Stomach (tissue), 19 donors: ENCODE measurements at places on chromosomes 11 and 22. TPM values are rescaled to one million over a fixed set of nuclear protein-coding genes. Genes with fewer than 3 reads are reported as not detected.

The TP53AIP1 gene
- not detected for total RNA-seq

The ADAMTS8 gene
- 1.4 TPM for total RNA-seq

DNA sequence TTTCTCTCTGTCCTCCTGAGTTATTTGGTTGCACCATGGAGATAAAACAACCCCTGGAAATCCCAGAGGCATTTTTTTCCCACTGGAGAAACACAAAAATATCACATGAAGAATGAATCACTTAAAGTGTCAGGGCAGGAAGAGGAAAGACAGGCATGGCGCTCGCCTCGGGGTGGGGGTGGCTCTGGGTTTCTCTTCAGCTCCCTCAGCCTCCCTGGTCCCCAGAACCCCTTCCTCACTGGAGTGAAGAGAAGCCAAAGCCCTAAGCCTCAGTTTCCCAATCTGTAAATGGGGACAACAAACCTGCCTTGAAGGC lies 938 bp downstream of the SHISAL1 start:
- H3K27ac ChIP-seq = no peak overlapping the region
- no peak for DNase-seq
- H3K36me3 ChIP-seq = no peaks in the 10 kb centered on the region
- H3K27me3 ChIP-seq = no peaks in the 10 kb centered on the region
- H3K4me1 ChIP-seq = peaks cover 34% of the 10 kb centered on the region

GRCh38 chr11:16840951-16841350 lies 102.5 kb downstream of the C11orf58 start:
- H3K27ac ChIP-seq = no peak overlapping the region
- no peaks in the 10 kb centered on the region for H3K27me3 ChIP-seq
- H3K4me3 ChIP-seq = no peak overlapping the region
- H3K36me3 ChIP-seq = peaks cover 13% of the 10 kb centered on the region
- no peaks in the 10 kb centered on the region for H3K4me1 ChIP-seq

DNA sequence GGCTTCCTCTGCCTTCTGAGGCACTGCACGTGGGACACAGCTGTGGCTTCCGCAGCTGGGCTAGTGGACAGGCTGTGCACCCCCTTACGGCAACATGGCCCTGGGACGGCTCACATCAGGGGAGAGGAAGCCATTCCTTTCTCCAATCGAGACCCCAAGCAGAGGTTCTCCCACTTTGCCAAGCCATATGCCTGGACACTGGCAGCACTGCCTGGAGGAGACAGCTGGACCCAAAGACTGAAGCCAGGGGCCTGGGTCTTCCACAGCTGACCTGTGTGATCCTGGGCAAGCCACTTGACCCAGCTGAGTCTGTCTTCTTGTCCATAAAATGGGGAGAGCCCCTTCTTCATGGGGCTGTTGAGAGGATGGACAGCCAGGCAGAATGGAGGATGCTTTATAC lies 65.4 kb downstream of the SHISAL1 start:
- peak; percentile 3 for DNase-seq
- no peaks in the 10 kb centered on the region for H3K4me1 ChIP-seq
- no peak overlapping the region for H3K4me3 ChIP-seq

DNA sequence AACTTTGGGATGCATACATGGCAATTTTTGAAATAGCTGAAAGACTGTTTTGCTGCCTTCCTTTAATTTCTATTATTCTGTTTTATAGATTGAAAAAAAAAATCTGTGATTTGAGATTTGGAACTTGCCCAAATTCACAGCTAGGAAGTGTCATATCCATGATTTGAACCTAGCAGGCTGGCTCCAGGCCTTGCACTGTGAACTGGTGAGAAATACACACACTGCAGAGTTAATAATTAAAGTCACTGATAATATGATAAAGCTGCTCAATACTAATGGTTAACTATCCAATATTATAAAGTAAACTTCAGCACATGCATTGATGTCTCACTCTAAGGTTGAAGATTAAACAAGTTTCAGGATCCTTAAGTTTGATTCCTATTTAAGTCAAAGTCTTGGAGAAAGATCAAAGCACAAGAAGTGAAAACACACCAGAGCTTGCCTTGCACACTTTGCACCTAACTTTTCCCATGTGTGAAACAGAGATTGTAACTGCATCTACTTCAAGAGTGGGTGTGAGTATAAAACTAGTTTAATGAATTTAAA lies 150.6 kb upstream of the CCDC179 start:
- no peak overlapping the region for H3K27ac ChIP-seq
- DNase-seq = peak; percentile 43
- H3K36me3 ChIP-seq = no peaks in the 10 kb centered on the region
- no peak overlapping the region for H3K4me3 ChIP-seq
- peaks cover 20% of the 10 kb centered on the region for H3K4me1 ChIP-seq

The NTM gene
- total RNA-seq = not detected

The CKAP5 gene
- total RNA-seq = 327 TPM

The SGSM1 gene
- 4.7 TPM for total RNA-seq

The CCDC88B gene
- total RNA-seq = 5.5 TPM

DNA sequence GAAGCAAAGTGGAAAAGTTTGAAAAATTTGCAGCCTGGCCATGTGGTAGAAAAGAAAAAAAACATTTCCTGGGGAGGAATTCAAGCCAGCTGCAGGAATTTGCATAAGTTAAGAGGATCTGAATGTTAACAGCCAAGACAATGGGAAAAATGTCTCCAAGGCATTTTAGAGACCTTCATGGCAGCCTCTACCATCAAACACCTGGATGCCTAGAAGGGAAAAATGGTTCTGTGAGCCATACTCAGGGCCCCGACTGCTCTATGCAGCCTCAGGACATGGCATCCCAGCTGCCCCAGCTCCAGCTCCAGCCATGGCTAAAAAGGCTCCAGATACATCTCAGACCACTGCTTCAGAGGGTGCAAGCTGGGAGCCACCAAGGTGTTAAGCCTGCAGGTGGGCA lies 149.1 kb upstream of the SOX6 start:
- no peaks in the 10 kb centered on the region for H3K36me3 ChIP-seq
- no peaks in the 10 kb centered on the region for H3K4me1 ChIP-seq
- no peaks in the 10 kb centered on the region for H3K27me3 ChIP-seq
- H3K27ac ChIP-seq = no peak overlapping the region
- H3K4me3 ChIP-seq = no peak overlapping the region
- no peak for DNase-seq

The MN1 gene
- 2.2 TPM for total RNA-seq

GRCh38 chr11:9711454-9712307 lies 47.8 kb downstream of the SWAP70 start:
- DNase-seq = no peak
- H3K27ac ChIP-seq = no peak overlapping the region
- H3K4me3 ChIP-seq = no peak overlapping the region
- no peaks in the 10 kb centered on the region for H3K36me3 ChIP-seq
- no peaks in the 10 kb centered on the region for H3K4me1 ChIP-seq

- no peak for DNase-seq
- H3K27ac ChIP-seq = no peak overlapping the region
- H3K4me1 ChIP-seq = peaks cover 22% of the 10 kb centered on the region
Measured at GRCh38 chr11:35090125-35090524, 48.8 kb upstream of the CD44 start.
